Stimulated activated CD8-positive, alpha-beta memory T cell treated with anti-CD3 and anti-CD28 coated beads, Interleukin-7, amount 100 ng/mL, for 24 hours (primary cell): ENCODE measurements at places on chromosomes 6 and 20.

GRCh38 chr20:59159493-59160376, 3.9 kb upstream of the ZNF831 start:
- no peak for DNase-seq

DNA sequence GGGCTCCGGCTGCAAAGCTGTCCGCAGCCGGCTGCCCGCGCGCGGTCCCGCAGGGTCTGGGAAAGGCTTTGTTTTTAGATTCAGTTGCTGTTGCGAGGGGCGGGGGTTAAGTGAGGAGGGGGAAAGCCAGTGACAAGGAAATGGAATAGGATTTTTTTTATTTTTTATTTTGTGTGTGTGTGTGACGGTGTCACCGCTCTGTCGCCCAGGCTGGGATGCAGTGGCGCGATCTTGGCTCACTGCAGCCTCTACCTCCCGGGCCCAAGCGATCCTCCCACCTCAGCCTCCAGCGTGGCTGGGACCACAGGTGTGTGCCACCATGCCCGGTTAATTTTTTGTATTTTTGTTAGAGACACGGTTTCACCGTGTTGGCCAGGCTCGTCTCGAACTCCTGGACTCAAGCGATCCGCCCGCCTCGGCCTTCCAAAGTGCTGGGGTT, 615 bp upstream of the UBE2J1 start:
- DNase-seq, result no peak

DNA sequence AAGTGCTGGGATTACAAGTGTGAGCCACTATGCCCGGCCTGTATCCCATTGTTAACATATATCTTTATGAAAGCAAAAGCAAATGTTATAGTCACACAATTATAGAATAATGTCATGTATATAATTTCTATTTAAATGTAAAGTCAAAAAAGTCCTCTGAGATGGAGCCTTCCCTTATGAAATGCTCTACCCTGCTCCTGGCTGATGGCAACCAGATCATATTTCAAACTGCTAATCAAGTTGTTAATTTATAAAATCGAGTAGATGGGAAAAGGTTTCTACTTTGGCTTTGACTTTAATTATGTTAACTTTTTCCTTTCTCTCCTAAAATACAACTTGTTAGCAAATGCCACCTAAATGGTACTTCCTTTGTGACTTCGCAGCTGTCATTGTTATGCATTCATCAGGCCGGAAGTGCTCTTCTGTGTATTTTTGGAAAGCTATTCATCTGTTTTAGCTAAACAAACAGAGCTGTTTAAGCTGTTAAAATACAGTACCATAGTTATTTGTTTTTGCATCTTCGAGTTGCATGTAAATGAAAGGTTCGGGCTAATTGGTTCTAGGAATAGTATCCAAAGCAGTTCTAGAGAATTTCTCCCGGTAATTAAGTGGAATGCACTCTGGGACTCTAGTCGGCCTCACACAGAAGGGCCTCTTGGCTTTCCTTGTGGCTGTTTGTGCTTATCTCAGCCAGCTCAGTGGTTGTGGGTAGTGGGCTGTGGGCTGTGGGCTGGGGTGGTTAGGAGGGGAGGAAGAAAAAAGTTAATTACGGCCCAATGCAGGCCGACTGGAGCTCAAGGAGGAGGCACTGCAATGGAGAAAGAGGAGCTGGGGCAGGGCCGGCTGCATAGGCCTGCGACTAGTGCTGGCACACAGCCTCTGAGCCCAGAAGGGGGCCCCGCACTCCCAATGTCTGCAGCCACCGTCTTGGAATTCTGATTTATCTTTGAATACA, 34.8 kb downstream of the SLC35D3 start:
- no peak for DNase-seq

DNA sequence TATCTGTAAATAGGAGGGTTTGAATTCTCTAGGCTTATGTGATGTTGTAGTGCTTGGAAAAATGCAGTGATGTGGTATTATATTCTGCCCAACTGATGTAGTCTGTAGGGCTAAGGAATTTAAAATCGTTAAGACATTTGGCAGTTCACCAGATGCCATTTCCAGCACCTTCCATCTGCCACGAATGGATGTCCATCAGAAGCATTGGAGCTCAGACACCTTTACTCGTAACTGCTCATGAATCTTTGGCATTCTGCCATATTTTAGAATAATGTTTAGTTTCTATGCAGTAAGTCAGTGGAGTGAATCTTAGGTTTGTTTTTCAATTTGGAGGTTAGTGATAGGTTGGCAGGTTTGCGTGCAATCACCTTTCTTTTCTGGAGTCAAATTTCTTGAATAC, 2.4 kb upstream of the SYTL3 start:
- DNase-seq, result no peak

GRCh38 chr6:56416247-56416646, 168.9 kb upstream of the COL21A1 start:
- no peak for DNase-seq

DNA sequence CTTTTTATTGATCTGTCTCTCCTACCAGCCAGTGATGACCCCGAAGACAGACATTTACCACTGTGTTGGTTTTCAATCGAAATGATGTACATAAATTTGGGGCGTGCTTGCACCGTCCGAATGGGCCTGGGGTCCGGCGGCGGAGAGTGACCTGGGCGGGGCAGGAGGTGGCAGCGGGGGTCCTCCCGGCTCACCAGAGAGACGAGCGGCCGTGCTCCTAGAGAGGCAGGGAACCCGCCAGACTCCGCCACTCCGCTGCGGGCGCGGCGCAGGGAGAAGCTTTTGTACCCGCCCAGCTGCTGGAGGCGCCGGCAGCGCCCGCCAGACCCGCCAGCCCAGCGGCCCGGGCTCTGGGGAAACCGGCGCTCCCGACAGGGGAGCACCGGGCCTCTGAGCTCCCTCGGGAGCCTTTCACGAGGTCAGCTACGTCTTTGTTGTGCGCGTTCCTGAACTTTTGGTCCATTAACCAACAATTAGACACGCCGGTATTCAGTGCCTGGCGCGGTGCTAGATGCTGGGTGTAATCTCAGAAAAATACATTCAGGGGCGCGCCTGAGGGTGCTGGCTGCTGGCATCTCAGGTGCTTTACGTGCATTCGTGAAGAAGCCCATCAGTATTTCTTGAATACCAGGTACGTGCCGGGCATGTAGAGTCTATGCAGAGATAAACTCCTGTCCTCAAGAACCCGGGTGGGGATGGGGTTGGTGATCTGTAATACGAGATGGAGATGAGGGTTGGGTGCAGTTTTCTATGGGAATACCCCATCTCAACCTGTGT, at the start of gene PGBD1:
PGBD1 (plus strand) TSS at position 285 of the 777 bp plus-strand sequence. CDS start 2,242 bp downstream, outside the sequence.
- DNase-seq, result peak; percentile 39

- no peak for DNase-seq
These were observed 143.1 kb downstream of the ADGRG6 start for GRCh38 chr6:142444881-142445301.

DNA sequence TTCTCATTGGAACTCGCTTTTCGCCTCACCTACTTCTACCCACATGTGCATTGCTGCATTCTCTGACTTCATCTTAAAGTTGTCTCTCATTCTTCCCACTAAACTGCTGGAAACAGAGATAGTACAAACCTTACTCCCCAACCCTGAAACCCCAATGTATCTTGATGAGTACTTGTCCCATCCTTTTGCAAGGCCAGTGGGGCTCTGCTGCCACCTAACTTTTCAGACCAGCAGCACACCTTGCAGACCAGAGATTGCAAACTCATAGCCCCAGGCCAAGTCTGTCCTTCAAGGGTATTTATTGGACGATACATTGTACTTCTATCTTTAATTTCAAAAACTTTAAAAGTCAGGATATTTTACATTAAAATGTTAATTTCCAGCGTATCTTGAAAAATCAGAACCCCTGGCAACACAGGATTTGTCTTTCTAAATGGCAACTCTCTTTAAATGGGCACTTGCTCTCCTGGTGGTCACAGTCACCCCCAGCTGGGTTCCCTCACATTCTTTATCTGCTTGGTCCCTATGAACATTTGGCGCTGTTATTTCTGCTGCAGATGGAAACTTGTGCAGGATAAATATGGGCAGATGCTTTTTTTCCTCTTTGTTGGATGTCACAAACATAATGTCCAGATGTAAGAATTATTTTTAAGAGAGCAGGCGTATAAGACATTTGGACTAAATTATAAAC, 83.9 kb downstream of the SOD2 start:
- DNase-seq, result no peak

- no peak for DNase-seq
These were observed 7.7 kb downstream of the SLC22A16 start for GRCh38 chr6:110468731-110469130.

DNA sequence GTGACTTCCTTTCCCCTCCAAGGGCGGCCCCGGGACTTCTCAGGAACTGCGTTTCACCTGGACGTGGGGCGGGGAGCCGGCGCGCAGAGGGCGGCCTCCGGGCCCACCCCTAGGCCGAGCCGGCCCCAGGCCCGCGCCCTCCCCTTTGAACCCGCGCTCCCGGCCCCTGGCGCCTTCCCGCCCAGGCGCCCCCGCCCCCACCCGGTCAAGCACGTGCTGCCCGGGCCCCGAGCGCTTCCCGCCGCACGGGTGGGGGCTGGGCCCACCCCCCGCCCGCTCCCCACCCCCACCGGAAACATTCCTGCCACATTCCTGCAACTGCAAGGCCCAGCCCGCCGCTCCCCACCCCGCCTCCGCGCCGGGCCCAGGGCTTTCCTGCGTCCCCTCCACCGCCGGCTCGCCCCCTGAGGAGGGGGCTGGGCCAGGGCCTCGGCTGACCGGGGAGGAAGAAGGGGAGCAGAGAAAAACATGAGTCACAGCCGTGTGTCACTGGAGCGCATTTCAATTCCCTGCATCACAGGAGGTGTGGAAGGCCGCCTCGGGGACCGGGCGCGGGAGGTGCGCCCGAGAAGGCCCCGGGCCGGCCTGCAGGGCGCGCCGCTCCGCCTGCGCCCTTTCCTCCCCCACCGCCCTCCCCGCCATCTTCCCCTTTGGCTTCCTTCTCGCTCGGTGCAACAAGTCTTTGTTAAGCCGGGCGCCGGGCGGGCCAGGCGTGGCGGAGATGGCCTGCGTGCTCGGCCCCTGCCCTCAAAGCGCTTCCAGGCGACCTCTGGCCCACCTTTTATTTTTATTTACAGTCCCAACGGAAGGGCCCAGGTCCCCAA, 1.2 kb upstream of the HMGA1 start:
- no peak for DNase-seq

DNA sequence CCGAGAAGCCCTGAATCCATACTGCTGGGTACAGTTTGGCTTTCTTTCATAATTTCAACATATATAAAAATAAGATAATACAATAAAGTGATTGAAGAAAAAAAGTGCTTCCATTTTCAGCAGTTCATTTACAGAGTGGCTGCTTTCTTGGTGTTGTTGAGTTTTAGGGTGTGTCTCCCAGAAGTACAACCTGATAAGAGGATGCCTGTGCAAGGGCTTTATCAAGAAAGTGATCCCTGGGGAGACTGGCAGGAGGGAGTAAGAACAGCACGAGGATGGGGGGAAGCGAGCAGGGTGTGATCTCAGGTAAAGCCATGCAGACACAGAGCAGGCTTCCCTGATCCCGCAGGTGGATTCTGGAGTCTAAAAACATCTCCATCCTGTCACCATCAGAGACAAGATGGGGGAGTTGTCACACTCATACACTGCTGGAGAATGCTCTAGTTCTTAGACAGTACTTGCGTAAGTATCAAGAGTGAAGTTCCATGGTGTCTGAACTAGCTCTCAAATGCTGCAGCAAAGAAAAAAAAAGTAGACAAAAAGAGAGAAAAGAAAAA, 395.9 kb downstream of the CDH26 start:
- no peak for DNase-seq

DNA sequence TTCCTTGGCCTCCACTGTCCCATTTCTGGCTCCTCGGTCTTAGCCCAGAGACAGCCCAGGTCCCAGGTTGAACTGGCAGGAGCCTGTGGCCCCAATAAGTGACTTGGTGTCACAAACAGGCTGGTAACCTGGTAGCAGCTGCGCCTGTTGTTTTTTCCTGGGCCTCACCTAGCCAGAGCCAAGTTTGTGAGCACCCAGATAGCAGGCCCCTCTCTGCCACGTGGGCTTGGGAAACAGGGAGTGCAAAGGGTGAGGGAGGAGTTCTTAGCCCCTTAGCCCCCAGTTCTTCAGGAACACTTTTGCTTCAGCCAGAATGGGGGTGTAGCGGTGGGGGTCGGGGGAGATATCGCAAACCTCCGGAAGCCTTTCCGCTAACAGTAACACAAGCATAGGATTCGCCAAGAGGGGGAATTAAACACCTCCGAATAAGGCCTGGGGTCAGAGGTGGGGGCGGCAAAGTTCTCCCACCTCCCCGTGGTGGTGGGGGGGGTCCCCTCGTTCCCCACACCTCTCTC, 760 bp downstream of the C6orf132 start:
- DNase-seq, result no peak

- DNase-seq, result no peak
These were observed 772 bp downstream of the SESN1 start for GRCh38 chr6:109093732-109094415.

DNA sequence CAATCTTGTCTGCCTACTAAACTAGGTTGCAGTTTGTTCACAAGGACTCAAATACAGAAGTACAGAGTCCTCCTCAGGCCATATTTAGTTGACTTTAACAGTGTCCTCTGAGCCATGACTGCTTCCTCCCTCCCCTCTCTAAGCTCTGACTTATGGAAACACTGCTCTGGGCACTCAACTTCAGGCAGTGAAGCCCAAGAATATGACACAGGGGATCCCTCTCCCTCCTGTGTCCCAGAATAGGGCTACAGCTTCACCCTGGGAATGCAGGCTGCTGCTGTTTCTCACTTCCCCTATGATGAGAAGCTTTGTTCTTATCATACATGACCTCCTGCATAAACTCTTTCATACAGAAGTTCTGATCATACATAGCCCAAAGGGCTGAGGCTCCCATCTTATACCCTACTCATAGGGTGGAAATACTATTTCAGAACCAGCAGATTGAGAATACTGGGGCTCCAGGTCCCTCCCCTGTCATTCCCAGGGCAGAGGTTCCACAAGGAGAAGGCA, 97.3 kb upstream of the UST start:
- no peak for DNase-seq

DNA sequence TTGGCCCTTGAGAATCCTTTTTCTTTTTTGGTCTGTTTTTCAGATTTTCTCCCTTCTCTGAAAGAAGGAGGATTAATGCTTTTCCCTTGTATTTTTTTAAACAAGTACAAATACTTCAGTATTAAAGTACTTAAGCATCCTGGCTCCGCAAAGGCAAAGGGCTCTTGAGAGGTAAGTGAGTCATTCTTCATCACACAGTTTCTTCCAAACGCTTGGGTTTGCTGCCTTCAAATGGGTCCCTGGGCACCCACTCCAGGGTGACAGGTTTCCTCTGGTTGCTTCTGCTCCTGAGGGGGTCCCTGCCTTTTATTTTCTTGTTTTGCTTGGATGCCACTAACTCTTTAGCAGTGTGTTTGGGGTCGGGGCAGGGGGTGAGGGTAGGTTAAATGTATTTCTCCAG, 437.1 kb downstream of the PTPRT start:
- no peak for DNase-seq
